HT1080 (cell line): ENCODE measurements at places on chromosomes 3 and 15. TPM values are rescaled to one million over a fixed set of nuclear protein-coding genes. Genes with fewer than 3 reads are reported as not detected.
A peak's percentile ranks its signal among the peaks of the same experiment; 100 is the strongest.

- DNase-seq, result no peak
Observed at GRCh38 chr15:41888662-41889253, 5.1 kb downstream of the SPTBN5 start.

DNA sequence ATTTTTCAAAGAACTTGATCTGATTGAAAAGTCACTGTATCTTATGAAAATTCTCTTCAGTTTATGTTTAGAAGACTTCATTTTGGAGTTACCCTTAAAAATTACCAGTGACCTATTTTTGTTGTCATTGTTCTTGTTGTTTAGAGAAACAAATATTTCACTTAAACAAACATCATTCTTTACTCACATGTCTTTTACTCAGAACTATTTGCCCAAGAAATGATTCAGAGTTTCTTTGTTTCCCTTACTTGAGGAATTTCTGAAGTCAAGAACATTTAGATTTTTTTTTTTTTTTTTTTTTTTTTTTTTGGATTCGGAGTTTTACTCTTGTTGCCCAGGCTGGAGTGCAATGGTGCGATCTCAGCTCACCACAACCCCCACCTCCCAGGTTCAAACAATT, 259.6 kb upstream of the UBE2E1 start:
- no peak for DNase-seq

GRCh38 chr3:112119962-112120836, 12.8 kb downstream of the GCSAM start:
- no peak for DNase-seq

- DNase-seq, result no peak
Observed at GRCh38 chr15:49989498-49989897, 129.5 kb downstream of the ATP8B4 start.

GRCh38 chr3:128397484-128397883, 69.2 kb downstream of the DNAJB8 start:
- no peak for DNase-seq

GRCh38 chr15:70526221-70526973, 237.0 kb downstream of the UACA start:
- peak; percentile 63 for DNase-seq

DNA sequence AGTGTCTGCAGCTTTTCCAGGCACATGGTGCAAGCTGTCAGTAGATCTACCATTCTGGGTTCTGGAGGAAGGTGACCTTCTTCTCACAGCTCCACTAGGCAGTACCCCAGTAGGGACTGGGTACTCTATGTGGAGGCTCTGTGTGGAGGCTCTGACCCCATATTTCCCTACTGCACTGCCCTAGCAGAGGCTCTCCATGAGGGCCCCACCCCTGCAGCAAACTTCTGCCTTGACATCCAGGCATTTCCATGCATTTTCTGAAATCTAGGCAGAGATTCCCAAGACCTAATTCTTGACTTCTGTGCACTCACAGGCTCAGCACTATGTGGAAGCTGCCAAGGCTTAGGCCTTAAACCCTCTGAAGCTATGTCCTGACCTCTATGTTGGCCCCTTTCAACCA, 1060.0 kb downstream of the NAALADL2 start:
- no peak for DNase-seq

- no peak for DNase-seq
Observed at GRCh38 chr3:118736107-118736506, 298.5 kb downstream of the IGSF11 start.

- no peak for DNase-seq
Observed at GRCh38 chr3:175005193-175005592, 146.1 kb downstream of the NAALADL2 start.

DNA sequence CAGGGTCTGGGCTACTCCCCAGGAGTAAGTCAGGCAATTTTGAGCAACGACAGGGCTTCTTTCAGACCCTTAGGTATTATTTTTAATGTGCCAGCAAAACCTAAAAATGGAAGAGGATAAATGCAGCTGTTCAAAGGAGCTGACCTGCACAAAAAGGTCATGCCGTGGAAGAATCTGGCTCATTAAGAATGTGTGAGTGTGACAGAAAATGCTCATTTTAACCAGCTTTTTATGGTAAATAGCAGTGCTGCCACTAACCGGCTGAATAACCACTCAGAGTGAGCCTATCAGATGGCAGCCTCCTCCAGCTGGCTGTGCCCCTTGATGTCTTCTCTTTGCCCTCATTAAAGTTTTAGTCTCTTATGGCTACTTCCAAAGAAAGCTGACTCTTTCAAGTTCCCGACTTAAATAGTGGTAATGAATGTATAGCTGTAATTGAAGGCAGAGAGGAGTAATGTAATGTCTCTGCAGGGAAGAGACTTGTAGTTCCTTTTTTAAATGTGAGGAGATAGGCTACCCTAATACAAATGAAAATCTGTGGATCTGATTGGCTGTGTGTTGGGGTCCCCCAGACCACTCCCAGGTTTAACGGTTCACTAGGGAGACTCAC, 9.5 kb upstream of the FSTL1 start:
- DNase-seq, result no peak

GRCh38 chr3:46488735-46489361, 8.9 kb upstream of the RTP3 start:
- peak; percentile 89 for DNase-seq

DNA sequence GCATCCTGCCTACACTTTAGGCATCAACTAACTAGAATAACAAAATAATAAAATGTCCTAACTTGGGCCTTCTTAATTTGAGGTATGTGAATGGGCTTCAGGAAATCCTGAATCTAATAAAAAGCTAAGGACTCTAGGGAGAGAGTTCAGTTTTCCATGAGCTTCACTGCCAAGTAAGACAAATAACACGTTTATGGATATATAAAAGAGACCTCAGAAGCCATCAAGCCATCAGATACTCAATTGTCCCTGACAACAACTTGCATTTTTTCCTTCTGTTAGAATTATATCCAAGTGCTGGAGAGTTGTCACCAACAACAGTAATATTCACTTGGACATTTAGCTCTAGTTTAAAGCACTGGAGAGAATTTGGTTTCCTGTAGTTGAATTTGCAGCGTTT, 102.4 kb upstream of the IGSF10 start:
- no peak for DNase-seq

DNA sequence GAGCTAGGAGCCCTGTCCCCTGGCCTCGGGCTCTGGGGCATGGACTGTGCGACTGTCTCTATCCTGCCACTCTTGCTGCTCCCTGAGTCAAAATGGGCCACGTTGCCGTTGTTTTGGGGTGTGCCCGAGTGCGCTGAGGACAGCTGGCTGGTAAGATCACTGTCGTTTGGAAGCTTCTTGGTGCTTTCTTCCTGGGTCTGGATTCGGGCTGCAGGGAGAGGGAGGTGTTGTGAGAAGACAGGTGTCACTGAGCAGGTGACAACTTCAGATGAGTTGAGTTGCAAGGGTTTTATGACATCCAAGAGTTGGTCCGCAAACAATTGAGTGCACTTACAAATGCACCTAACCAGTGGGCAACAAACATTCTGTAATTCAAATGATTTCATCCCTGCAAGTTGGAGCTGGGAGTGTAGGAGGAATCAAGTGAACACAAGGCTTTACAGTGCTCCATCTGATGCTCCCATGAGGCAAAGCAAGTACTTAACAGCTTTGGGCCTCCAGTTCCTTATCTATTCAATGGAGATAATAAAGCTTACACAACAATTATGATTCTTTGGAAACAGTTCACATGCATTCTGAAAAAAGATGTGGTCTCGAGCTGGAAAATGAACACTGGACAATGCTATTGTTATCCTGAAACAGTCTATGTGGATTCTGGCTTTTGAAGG, 11.0 kb upstream of the STARD5 start:
- no peak for DNase-seq

- DNase-seq, result no peak
Observed at GRCh38 chr15:86295511-86295910, 215.8 kb downstream of the AGBL1 start.

DNA sequence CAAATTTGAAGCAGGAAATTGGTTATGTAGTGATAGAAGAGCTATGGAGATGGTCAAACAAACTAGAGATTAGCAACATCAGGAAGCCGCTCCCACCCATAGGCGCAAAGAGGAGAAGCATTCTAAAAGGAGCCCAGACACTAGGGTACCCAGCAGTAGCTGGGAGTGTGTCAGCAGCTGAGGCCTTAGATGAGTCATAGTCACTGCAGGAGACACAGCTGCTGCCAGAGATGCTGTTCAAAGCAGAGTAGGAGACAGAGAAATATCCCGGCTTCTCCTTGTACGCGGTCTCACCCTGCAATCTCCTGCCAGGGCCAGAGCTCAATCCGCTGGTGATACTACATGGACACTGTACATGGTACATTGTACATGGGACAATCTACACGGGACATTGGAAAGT, 61.9 kb downstream of the VGLL3 start:
- DNase-seq, result peak; percentile 72

GRCh38 chr3:124636863-124637296, 93.4 kb upstream of the UMPS start:
- no peak for DNase-seq

- no peak for DNase-seq
Observed at GRCh38 chr15:91228890-91229289, 128.8 kb downstream of the SV2B start.

DNA sequence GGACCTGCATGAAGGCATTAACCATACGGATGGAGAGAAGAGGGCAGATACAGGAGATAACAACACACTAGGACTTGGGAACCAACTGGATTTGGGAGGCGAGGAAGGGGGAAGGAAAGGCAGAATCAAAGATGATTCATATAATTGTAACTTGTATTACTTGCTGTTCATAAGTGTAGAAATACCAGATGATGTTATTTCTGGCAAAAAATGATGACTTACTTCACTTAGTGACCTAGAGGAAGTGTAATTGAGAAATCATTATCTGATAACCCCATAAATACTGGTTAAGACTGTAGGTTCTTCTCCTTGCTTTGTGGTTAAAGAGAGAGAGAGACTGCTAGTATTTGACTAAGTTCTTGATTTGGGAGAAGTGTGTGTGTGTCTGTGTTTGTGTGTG, 50.5 kb upstream of the GK5 start:
- DNase-seq, result peak; percentile 65

The PROS1 gene
- 4.8 and 5.7 TPM in 2 replicates for total RNA-seq

The FBXW12 gene
- not detected in 2 replicates for total RNA-seq

The SH3GL3 gene
- total RNA-seq, result 2.1 and 3.5 TPM in 2 replicates

The GPR27 gene
- not detected in 2 replicates for total RNA-seq

The SNAP23 gene
- total RNA-seq, result 48.3 and 53.4 TPM in 2 replicates

The RGMA gene
- not detected in 2 replicates for total RNA-seq
